T-helper 17 cell (primary cell): ENCODE measurements at places on chromosomes 3 and 15. TPM values are rescaled to one million over a fixed set of nuclear protein-coding genes. Genes with fewer than 3 reads are reported as not detected.

DNA sequence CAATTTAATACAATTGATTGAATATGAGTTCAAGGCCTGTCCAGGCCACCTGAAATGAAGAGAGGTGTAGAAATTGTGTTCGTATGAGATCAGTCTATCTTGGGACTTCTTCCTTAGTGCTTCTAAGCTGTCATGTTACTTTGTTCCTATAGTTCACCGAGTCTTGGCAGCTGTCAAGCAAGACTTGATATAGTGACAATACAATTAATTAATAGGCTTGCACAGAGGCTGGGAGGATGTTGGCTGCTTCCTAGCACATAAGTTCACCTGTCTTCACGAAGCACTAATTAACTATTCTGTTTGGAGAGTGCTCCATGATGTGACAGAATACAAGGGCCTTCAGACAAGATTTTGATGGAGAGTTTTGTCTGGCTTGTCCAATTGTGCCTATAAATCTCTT, 103.7 kb upstream of the CD96 start:
- no peaks in the 10 kb centered on the region for H3K36me3 ChIP-seq
- no peaks in the 10 kb centered on the region for H3K4me1 ChIP-seq
- no peaks in the 10 kb centered on the region for H3K27me3 ChIP-seq
- DNase-seq: no peak

Gene NANOGP8
- total RNA-seq: not detected

DNA sequence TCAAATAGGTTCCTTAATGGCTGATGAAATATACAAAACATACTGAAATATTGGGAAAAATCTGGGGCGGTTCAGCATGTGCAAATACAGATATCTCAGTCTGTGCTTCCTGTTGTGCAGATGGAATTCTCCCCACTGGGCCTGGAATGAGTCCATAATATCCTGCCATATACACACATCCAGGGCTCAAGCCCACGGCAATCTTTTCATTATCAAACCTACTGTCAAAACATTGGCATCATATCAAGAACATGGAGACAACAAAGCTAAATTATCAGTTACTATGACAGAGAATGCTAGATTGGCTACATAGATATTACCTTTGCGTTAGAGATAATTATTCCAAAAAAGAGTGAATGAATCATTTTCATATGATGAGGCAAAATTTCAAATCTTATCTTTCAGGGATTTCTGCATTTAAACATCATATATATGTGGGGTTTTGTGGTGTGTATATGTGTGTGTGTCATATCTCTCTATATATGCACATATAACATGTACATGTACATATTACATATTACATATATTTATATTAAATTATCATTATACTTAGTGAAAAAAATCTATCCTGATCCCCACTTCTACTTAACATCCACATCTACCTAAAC, 713.3 kb downstream of the GBE1 start:
- no peaks in the 10 kb centered on the region for H3K27me3 ChIP-seq
- H3K36me3 ChIP-seq: no peaks in the 10 kb centered on the region
- H3K4me3 ChIP-seq: no peak overlapping the region
- DNase-seq: no peak
- no peak overlapping the region for H3K27ac ChIP-seq

DNA sequence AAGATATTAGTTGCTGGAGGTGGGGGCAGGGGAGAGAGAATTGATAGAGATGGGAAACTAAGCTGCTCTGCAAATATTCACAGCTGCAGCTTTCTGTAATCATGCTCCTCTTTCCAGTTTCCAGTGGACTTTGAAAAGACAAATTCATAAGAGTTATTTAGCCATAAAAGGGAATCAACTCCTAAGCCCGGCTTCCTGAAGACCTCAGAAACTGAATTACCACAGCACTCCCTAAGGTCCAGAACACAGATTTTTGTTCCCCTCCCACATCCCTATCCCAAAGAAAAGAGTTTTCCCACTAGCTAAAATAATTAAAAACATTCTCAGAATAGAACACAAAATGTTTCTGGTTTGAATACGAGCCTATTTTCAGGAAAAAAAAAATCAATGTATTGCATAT, 871.8 kb upstream of the NR2F2 start:
- no peaks in the 10 kb centered on the region for H3K27me3 ChIP-seq
- peaks cover 2% of the 10 kb centered on the region for H3K4me1 ChIP-seq
- H3K27ac ChIP-seq: no peak overlapping the region
- no peak for DNase-seq

DNA sequence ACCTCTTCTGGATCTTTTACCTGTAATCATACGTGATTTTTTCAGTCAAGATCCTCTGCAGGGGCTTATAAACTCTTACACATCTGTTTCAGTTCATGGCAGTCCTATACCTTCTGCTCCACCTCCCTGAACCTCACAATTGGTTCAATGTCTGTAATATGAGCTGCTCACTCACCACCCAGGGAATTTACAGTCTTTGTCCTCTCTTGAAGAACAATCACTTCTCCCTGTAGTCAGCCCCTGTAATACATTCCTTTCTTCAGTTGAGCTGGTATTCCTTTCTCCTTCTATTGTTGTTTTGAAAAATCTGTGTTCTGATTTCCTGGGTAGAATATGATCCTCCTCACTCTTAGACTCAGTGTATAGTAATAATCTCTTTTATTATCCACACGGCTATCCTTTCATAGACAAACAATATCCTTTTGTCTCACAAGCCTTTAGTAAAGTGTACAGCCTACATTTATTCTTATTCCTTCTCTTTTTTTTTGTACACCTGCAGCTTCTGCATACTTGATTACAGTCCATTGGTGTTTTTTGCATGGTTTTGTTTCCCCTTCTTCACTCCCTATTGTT, 101.8 kb downstream of the NECTIN3 start:
- H3K27me3 ChIP-seq: no peaks in the 10 kb centered on the region
- H3K4me1 ChIP-seq: no peaks in the 10 kb centered on the region
- peaks cover 2% of the 10 kb centered on the region for H3K36me3 ChIP-seq
- no peak overlapping the region for H3K4me3 ChIP-seq
- DNase-seq: no peak
